ENCODE measurements at places on chromosomes 6 and 20.

- DNase-seq = no peak
These were observed 29.5 kb upstream of the ELOVL5 start for GRCh38 chr6:53378208-53378607.

DNA sequence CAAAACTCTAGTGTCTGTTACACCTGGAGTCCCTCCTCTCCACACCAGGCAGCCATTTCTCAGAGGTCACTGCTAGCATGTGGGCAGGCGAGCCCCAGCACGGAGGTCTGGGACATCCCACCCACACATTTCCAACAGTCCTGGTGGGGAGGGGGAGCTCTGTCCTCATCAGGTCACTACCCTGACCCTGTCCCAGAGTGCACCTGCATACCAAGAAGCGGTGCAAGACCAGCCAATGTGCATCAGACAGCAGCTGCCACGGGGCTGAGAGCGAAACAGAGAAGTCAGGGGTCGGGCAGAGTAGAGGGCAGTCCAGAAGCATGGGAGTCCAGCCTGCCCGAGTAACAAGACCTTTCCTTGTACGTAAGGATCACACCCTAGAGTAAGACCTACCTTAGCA, 71.1 kb downstream of the TAF4 start:
- no peak for DNase-seq

- peak; percentile 74 for DNase-seq
These were observed 21.3 kb upstream of the RREB1 start for GRCh38 chr6:7086488-7086887.

DNA sequence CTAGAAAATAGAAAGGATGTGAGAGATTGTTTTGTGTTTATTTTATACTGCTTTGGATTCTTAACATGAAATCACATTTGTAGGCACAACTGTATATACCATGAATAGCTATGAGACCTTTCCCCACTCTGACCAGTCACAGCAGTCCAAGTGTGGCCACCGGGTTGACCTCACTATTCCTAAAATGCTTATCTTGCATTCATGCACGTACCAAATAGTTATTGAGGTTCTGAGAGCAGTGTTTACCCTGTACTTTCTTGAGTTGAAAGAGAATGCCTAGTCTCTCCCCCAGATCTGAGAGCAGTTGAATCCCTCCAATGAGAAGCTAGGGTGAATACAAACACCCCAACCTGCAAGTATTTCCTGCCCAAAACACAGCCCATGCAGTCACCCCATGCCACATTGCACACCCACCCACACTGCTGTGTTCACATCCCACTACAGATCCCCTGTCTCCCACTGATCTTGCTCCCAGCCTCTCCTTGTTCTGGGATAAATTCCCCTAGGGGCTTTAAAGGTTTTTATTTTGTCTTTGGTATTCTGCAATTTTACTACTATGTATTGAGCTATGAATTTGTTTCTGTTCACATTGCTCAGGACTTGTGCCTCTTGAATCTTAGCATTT, 51.6 kb downstream of the GOPC start:
- DNase-seq = no peak

DNA sequence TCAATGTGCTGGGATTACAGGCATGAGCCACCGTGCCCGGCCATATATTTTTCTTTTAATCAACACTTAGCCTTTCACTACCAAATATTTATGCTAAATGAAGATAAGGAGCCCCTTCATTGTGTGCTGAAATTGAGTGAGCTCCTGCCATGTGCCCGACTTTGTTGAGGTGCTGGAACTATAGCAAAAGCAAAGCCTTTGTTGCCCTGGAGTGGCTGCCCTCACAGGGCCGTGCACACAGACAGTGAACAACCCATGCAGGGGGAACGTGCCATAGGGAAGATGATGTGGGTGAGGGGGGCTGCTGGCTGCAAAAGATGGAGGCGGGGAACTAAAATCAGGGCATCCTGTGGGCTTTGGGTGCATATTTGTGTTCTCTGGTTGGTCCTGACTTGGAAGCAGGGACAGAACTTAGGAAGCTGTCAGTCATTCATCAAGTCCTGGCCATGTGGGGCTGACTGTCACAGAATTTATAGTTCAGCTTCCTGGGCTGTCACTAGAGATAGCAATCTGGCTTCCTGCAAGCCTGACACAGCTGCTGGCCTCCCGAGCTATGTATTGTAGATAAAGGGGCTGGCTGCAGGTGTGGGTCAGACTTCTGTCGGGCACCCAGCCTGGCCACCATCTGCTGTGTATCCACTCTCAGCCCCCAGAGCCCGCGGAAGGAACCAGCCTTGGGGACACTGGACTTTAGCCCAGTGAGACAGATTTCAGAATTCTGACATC, 56.8 kb upstream of the MPC1 start:
- DNase-seq = no peak

GRCh38 chr6:145469021-145469420, 266.3 kb downstream of the EPM2A start:
- no peak for DNase-seq

DNA sequence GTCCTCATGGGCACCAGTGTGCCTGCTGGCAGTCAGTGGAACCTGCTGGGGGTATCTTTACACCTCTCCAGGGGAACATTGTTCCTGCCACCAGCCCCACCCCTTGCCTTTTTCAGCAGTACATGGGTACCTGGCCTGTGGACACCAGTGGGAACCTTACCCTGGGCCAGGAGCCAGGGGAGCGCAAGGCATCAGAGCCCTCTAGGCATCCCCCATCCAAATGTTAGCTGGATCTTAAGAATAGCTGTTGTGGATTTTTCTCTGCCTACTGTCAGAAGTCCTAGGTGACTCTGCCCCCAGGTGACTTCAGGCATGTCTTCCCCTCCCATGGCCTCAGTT, 38.8 kb upstream of the ID1 start:
- no peak for DNase-seq

DNA sequence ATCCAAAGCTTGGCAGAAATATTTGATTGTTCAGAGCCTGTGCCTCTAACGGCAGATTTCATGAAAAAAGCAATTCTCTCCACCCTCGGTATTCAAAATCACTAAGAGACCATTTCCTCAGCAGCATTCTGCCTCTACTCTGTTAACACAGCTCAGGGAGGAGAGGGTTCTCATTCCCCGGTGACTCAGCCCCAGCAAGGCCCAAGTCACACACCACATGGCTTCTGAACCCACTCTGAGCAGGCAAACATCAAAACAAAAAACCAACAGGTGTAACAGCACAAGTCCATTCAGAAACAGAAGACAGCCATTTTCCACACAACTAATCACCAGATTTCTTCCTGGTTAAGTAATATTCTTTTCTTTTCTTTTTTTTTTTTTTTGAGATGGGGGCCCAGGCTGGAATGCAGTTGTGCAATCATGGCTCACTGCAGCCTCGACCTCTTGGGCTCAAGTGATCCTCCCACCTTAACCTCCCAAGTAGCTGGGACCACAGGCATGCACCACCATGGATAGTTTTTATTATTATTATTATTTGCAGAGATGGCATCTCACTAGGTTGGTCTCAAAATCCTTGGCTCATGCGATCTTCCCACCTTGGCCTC, 55.4 kb downstream of the GFOD1 start:
- no peak for DNase-seq

GRCh38 chr20:39871013-39871412, 818.0 kb downstream of the MAFB start:
- no peak for DNase-seq

All from GM06990 (cell line).